ENCODE measurements at places on chromosomes 5 and 9. TPM values are rescaled to one million over a fixed set of nuclear protein-coding genes. Genes with fewer than 3 reads are reported as not detected.

Gene KIF12
- under 0.01 TPM for total RNA-seq

Gene MYORG
- 0.35 TPM for total RNA-seq

Gene C5orf52
- not detected for total RNA-seq

Gene FGF18
- not detected for total RNA-seq

Gene TMOD1
- total RNA-seq = 0.30 TPM

Gene KCNIP1
- not detected for total RNA-seq

Gene DND1
- total RNA-seq = not detected

Gene ORM1
- not detected for total RNA-seq

Gene ZNF354B
- total RNA-seq = 3.3 TPM

Gene CXCL14
- total RNA-seq = not detected

Gene PCDHB16
- total RNA-seq = 0.70 TPM

Gene PTGES
- total RNA-seq = 30.0 TPM

Gene FOXI1
- not detected for total RNA-seq

Gene HAVCR1
- total RNA-seq = not detected

Gene PCDHA1
- not detected for total RNA-seq

Gene MARCOL
- not detected for total RNA-seq

Gene TXNDC8
- total RNA-seq = not detected

Gene LPAR1
- total RNA-seq = 105 TPM

Gene ABCA2
- total RNA-seq = 13.4 TPM

Gene INSL6
- not detected for total RNA-seq

Gene TRIM32
- 20.2 TPM for total RNA-seq

Gene TEK
- 29.1 TPM for total RNA-seq

Gene SLC45A2
- total RNA-seq = not detected
